Fibroblast of skin of back (primary cell): ENCODE measurements at places on chromosomes 7 and 10.
A peak's percentile ranks its signal among the peaks of the same experiment; 100 is the strongest.

- DNase-seq: no peak
Measured at GRCh38 chr10:13383399-13383761, 35.3 kb upstream of the SEPHS1 start.

GRCh38 chr10:125417605-125418004 lies 257.2 kb upstream of the CTBP2 start:
- no peak for DNase-seq

GRCh38 chr7:113392421-113392820 lies 274.1 kb upstream of the SMIM30 start:
- DNase-seq: no peak

GRCh38 chr10:51879238-51879637 lies 179.8 kb upstream of the CSTF2T start:
- peak; percentile 100 for DNase-seq

DNA sequence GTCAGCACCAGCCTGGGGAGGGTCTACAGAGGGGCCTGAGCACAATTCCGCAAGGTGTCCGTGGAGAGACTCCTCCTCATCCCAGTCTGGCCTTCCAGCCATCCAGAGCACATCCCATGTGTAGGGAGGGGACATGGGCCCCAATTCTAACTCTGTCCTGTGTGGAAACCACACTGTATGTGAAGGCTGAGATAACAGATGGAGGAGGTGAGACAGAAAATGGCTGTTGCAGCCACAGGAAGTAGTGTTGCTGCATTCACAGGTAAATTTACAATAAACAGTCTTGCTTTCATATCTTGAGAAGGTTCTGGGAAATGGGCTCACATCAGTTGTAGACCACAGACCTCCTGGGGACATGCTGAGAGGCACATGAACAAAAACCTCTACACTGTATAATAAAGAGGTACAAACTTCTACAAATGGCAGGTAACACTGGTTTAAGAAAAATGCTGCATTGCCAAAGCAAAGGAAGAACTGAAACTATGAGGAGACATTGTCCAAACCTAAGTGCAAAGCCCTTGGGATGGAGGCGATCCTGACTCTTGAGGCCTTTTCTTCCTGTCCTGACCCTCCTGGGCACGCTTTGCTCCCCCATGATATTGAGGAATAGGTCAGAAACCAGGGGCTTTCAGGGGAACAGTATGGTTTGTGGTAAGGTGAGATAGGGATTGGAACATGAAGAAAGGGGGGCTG lies 21.6 kb upstream of the GIMAP2 start:
- no peak for DNase-seq

GRCh38 chr7:106615808-106616707 lies 44.9 kb downstream of the CCDC71L start:
- no peak for DNase-seq

GRCh38 chr10:71777213-71777985 lies 4.1 kb upstream of the VSIR start:
- DNase-seq: no peak

DNA sequence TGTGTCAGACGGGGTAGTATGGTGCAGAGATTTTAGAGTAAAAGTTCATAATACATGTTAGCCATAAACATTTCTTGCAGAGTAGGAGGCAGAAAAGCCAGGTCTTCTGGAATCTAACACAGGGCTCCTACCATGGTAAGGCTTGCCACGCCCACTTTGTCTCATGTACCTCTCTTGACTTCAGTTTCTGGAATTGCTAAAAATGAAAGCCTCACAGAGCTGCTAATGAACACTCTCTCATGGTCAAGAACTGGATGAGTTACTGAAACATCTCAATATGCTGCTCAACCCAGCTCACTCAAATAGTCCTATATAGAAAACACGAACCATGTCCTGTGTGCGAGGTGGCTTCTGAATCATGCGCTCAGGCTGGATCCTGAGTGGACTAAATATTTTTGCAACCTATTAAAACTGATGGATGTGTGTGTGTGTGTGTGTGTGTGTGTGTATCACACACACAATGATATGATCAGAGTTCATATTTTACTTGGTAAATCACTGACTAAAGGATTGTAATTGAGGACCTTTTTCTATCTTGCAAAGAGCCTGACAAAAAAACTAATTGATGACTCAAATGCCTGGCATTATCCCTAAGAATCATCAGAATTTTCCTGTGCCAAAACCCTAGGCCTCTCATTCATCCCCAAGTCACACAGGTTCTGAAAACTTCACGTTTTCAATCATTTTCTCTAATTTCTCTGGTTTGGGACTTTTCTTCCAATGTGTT lies 1306.6 kb downstream of the XPNPEP1 start:
- no peak for DNase-seq

- DNase-seq: no peak
Measured at GRCh38 chr7:38855386-38855785, 53.6 kb downstream of the VPS41 start.

GRCh38 chr7:28266402-28266801 lies 85.8 kb upstream of the JAZF1 start:
- no peak for DNase-seq

DNA sequence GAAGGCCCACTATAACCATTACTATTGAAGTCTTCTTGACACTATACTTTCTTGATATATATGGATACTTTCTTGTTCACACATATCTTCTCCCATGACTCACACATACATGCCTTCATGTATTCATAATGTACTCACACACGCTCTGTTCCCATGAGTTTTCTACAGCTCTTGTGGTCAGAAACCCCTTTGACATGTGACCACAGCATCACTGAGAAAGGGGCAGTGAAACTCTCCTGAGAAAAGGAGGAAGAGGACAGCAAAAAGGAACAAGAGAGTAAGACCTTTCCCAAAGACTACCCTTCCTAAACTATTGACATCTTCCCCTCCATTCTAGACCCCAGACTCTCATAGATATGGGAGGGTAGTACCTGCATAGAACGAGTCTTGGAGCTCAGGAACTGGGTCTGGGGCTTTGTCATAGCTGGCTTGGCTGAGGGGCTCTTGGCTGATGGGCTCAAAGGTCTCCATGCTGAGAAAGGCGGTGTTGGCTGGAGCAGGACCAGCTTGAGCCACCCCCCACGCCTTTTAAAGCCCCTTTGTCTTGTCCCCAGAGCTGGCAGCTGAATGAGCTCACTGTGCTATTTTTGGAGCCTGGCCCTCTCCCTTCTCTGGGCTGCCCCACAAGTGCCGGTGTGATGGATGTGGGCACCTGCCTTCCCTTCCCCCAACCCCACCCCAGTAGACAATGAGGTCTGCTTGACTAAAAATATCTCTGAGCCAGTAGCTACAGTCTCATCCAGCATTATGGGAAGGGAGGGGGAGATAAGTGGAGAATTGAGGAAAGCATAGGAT lies 5.1 kb downstream of the SYNPO2L start:
- DNase-seq: peak; percentile 95

GRCh38 chr10:68428396-68429104 lies 21.5 kb upstream of the RUFY2 start:
- no peak for DNase-seq

DNA sequence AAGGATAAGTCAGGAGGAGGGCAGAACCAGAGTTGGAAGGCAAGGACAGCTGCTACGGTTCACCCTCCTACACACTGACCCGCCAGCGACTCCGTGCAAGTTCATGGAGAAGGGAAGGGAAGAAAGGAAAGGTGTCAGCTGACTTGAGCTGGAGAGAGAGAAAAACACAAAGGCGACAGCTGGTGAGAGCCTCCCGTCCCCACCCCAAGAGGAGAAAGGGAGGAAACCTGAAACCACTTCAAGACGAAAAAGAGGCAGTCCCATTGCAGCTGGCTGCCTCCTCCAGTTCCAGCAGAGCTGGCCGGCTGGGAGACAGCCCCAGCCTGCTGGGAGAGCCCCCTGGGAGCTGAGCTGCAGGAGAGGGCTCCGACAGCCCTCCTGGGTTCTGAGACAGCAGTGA lies 75.2 kb downstream of the PARD3 start:
- DNase-seq: peak; percentile 72

GRCh38 chr10:73814896-73815718 lies 3.7 kb upstream of the NDST2 start:
- DNase-seq: peak; percentile 14

DNA sequence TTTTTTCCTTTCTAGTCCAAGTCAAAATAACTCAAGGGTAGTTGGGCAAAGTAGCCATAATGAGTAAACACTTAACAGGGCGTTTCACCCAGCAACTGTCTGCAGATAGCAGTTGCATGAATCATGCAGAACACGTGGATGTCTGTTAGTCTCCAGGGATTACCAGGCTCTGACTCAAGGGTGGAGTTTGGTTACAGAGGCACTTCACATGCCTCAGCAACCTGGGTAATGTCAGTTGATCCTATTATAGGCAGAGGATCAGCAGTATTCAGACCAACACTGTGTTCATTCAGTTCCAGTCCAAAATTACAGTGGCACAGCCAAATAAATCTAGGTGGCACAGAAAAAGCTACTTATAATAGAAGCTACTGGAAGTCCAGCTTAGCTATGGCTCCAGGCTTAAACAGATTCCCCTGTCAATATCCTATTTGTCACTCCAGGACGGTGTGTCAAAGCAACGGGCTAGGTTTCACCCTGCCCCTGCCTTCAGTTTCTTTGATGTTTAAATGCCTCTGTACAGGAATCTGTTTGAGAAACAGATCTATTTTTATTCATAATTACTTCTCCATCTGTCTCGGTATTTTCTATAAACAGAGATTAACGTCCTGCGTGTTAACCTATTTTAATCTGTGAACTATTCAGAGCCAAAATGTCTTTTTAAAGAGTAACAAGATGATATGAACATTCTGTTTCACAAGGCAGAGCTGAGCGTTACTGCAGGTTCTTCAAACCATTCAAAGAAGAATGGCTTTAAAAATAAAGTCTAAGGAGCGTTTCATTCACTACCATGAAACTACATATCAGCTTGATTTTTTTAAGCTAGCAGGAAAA lies 162.6 kb upstream of the AKR1E2 start:
- peak; percentile 99 for DNase-seq

DNA sequence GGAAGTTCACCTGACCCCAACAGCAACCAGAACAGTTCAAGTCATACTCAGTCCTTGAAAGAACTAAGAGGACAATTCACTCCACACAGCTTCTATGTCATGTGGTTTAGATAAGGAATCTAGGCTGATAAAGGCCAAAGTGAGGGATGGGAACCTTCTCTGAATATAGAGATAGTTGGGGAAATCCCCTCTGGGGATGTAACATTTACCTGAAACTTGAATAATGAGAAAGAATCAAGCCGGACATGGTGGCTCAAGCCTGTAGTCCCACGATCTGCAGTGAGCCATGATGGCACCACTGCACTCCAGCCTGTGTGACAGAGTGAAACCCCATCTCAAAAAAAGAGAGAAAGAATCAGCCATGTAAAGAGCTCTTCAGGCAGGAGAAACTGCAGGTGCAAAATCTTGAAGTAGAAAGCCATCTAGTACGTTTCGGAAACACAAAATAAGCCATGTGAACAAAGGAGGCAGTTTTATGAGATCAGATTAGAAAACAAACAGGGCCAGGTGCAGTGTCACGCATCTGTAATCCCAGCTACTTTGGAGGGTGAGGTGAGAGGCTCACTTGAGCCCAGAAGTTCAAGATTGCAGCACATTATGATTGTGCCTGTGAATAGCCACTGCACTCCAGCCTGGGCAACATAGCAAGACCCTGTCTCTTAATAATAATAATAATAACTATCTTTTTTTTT lies 4.5 kb upstream of the DNMBP start:
- no peak for DNase-seq

DNA sequence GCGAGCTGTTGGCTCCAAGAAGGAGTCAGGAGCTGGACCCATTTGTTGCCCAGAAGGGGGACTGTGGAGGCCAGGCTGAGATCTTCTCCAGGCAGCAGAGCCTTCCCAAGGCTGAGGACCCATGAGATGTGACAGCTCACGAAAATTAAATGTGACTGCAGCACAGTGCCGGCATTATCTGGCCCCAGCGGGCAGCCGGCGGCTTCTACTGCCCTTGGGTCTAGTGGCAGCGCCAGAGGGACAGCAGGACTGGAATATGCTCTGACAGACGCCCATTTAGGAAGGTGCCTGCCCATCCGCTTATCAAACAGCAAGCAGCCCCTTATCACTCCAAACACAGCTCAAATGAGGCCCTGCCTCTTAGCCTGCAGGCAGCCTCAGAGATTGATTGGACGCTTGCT lies 122.9 kb upstream of the LYZL2 start:
- no peak for DNase-seq
